ENCODE measurements at places on chromosomes 12 and 14.

DNA sequence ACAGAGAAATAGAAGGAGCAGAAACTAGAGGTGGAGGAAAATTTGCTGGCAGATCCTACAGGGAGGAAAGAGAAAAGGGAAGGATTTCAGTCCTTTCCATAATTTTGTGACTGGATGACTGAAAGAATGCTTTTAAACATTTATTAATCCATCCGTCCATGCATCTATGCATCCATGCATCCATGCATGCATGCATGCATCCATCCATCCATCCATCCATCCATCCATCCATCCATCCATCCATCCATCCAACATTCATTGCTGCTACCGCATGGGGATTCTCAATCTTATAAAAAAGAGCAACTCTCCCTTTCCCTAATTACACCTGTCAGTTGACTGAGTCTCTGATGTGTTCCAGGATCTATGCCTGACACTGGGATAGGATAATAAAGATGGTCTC lies 55.7 kb upstream of the NR2C1 start:
- peaks cover 2% of the 10 kb centered on the region for H3K36me3 ChIP-seq
- no peak overlapping the region for H3K4me3 ChIP-seq

DNA sequence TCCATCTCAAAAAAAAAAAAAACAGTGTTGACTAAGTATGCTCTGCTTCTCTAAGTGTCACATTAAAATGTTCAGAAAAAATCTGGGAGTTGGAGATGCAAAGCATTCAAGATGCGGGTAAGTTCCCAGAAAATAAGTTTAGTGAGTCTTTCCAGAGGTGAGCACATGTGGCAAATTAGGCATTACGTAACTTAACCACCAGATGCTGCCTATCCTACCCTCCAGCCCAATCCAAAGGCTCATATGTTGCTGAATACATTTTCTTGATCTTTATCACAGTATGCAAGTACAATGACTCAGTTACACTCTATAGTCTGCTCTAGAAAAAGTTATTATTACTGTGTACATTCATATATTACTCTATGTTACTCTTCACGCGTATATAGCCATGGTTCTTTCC lies 3.6 kb downstream of the SLC2A14 start:
- H3K27ac ChIP-seq: no peak overlapping the region
- peaks cover 7% of the 10 kb centered on the region for H3K4me1 ChIP-seq
- peaks cover 23% of the 10 kb centered on the region for H3K27me3 ChIP-seq
- H3K36me3 ChIP-seq: peaks cover 3% of the 10 kb centered on the region

DNA sequence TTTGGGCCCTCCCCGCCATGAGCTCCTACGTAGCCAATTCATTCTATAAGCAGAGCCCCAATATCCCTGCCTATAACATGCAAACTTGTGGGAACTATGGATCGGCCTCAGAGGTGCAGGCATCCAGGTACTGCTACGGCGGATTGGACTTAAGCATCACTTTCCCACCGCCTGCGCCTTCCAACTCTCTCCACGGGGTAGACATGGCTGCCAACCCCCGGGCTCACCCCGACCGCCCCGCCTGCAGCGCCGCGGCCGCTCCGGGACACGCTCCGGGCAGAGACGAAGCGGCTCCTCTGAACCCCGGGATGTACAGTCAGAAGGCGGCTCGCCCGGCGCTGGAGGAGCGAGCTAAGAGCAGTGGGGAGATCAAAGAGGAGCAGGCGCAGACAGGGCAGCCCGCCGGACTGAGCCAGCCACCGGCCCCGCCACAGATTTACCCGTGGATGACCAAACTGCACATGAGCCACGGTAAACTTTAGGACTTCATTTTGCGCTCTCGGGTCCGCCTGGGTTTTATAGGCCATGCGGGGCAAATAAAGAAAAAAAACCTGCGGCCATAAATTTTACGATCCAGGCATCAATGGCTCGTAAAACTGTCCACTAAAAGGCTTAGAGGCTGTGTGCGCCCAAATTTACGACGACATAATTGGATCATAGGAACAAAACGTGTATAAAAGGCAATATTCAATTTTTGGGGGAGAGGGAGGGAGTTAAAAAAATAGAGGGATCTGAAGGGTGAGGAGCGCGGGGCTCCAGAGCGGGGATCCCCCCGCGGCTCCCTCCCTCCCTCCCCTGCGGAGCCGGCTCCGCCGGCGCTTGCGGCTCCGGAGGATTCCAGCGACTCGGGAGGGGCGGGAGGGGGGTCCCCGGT lies 493 bp downstream of the HOXC5 start:
- peak overlapping the region; percentile 73 for H3K4me3 ChIP-seq
- H3K4me1 ChIP-seq: peaks cover 23% of the 10 kb centered on the region
- no peak overlapping the region for H3K27ac ChIP-seq
- H3K27me3 ChIP-seq: peaks cover 96% of the 10 kb centered on the region

GRCh38 chr12:125006365-125006764 lies 12.9 kb downstream of the BRI3BP start:
- H3K4me3 ChIP-seq: no peak overlapping the region
- peaks cover 3% of the 10 kb centered on the region for H3K4me1 ChIP-seq

- H3K27ac ChIP-seq: no peak overlapping the region
- H3K4me1 ChIP-seq: no peaks in the 10 kb centered on the region
- H3K4me3 ChIP-seq: no peak overlapping the region
- no peak for DNase-seq
- peaks cover 1% of the 10 kb centered on the region for H3K36me3 ChIP-seq
Observed at GRCh38 chr12:42716491-42716891, 126.9 kb upstream of the PRICKLE1 start.

- no peak overlapping the region for H3K4me3 ChIP-seq
- H3K27ac ChIP-seq: no peak overlapping the region
- peaks cover 29% of the 10 kb centered on the region for H3K36me3 ChIP-seq
- H3K27me3 ChIP-seq: no peaks in the 10 kb centered on the region
- no peak for DNase-seq
Observed at GRCh38 chr12:64494998-64495729, 43.2 kb downstream of the TBK1 start.

- no peaks in the 10 kb centered on the region for H3K36me3 ChIP-seq
- H3K4me1 ChIP-seq: peaks cover 24% of the 10 kb centered on the region
- H3K27ac ChIP-seq: no peak overlapping the region
- H3K4me3 ChIP-seq: no peak overlapping the region
Observed at GRCh38 chr14:20499108-20499507, 6.2 kb upstream of the RNASE10 start.

GRCh38 chr12:57498132-57498502 lies 10.2 kb downstream of the MARS1 start:
- H3K27me3 ChIP-seq: no peaks in the 10 kb centered on the region
- H3K27ac ChIP-seq: no peak overlapping the region
- no peak for DNase-seq
- peaks cover 20% of the 10 kb centered on the region for H3K4me1 ChIP-seq
- H3K36me3 ChIP-seq: peaks cover 6% of the 10 kb centered on the region
- H3K4me3 ChIP-seq: no peak overlapping the region

- no peak overlapping the region for H3K27ac ChIP-seq
- H3K4me3 ChIP-seq: no peak overlapping the region
- H3K4me1 ChIP-seq: peaks cover 14% of the 10 kb centered on the region
- peaks cover 36% of the 10 kb centered on the region for H3K36me3 ChIP-seq
Observed at GRCh38 chr12:130815028-130815741, 23.9 kb downstream of the STX2 start.

GRCh38 chr14:64475585-64476273 lies 10.4 kb downstream of the AKAP5 start:
- peaks cover 11% of the 10 kb centered on the region for H3K4me1 ChIP-seq
- no peaks in the 10 kb centered on the region for H3K36me3 ChIP-seq
- H3K4me3 ChIP-seq: no peak overlapping the region
- H3K27ac ChIP-seq: no peak overlapping the region
- DNase-seq: no peak
- H3K27me3 ChIP-seq: no peaks in the 10 kb centered on the region

DNA sequence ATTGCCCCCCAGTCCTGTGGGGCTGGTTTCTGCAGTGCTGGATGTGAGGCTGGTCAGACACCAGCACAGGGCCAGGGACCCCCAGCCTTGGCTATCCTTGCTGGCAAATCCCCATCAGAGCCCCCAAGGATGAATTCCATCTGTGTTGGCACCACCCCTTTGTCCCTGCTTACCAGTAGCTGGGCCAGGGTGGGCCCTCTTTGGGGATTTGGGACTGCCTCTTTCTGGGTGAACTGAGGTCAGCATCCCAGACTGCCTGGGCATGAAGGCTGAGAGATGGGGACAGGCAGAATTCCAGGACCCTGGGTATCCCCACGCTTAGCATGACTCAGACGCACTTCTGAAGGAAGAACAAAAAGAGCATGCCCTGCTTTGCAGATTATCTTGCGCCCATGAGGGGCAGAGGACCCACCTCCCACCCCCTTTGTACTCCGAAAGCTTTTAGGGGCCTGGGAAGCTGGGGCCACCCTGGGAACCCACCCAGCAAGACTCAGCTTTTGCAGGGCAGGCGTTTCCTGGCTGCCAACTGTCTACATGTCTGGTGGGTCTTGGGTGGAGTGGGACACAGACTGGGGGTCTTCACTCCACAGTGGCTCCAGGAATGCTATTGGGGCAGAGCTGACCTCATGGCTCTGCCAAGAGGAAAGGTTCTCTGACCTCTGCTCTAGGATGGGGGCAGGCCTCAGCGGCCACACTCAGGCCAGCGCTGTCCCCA lies 26.8 kb downstream of the RFLNA start:
- no peak overlapping the region for H3K4me3 ChIP-seq
- no peaks in the 10 kb centered on the region for H3K27me3 ChIP-seq
- H3K36me3 ChIP-seq: peaks cover 21% of the 10 kb centered on the region
- H3K27ac ChIP-seq: no peak overlapping the region
- no peaks in the 10 kb centered on the region for H3K4me1 ChIP-seq

DNA sequence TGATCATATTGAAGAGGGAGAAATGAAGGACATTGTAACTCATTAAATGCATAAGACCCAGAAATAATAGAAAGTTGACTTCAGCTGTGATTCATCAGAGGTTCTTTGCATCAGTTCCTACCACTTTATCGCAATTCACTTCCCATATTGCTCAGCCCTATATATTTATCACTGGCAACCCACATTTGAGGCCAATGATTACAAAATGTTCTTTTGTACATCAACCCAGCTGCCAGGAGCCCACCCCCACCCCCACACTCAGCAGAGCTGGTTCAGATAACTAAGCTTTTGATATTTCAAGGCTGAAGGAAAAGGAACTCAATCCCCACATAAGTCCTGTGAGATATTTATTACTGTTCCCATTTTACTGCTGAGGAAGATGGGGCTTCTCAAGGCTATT lies 51.2 kb upstream of the TMPO start:
- H3K27ac ChIP-seq: no peak overlapping the region
- peaks cover 1% of the 10 kb centered on the region for H3K36me3 ChIP-seq
- no peak overlapping the region for H3K4me3 ChIP-seq
- H3K4me1 ChIP-seq: no peaks in the 10 kb centered on the region

GRCh38 chr14:52402812-52403526 lies 88.9 kb downstream of the PTGER2 start:
- H3K27me3 ChIP-seq: peaks cover 2% of the 10 kb centered on the region
- H3K4me1 ChIP-seq: peaks cover 65% of the 10 kb centered on the region
- no peak overlapping the region for H3K27ac ChIP-seq
- H3K4me3 ChIP-seq: peak overlapping the region; percentile 5
- no peak for DNase-seq
- no peaks in the 10 kb centered on the region for H3K36me3 ChIP-seq

DNA sequence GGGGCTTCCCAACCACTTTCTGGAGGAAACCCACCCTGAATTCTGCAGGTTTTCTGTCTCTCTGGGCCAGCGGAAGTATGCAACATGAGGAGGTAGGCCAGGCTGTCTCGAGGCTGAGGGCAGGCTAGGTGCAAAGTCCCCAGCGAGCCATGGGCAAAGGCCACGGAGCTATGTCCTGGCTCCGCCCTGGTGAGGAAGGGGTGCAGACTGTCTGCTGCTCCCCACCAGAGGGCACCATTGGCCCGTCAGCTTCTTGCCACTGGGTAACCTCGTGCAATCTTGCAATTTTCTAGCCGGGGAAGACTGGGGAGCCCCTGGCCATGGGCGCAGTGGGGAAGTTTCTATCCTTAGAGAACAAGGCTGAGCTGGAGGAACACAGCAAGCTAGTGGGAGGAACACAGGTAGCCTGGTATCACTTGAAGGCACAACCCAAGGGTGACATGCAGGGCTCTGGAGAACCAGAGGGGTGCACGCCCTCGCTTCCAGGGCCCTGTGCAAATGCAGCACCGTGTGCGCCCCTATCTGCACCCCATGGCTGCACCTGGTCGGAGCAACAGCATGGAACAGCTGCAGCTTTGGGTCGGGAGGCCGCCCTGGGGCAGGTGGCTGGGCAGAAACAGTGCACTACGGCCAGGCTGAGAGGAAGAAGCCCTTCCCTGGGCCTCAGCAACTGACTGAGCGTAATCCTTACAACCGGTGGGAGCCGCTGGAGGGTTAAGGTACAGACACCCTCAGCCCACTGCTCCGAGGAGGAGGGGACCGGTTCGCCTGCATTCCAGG lies 27.6 kb upstream of the RPLP0 start:
- H3K27me3 ChIP-seq: no peaks in the 10 kb centered on the region
- peak overlapping the region; percentile 88 for H3K27ac ChIP-seq
- H3K36me3 ChIP-seq: peaks cover 13% of the 10 kb centered on the region
- peak; percentile 89 for DNase-seq
- H3K4me3 ChIP-seq: peak overlapping the region; percentile 70

GRCh38 chr12:124904306-124905098 lies 9.9 kb downstream of the UBC start:
- H3K4me1 ChIP-seq: peaks cover 6% of the 10 kb centered on the region
- H3K4me3 ChIP-seq: no peak overlapping the region
- no peaks in the 10 kb centered on the region for H3K27me3 ChIP-seq
- no peaks in the 10 kb centered on the region for H3K36me3 ChIP-seq
- H3K27ac ChIP-seq: no peak overlapping the region

DNA sequence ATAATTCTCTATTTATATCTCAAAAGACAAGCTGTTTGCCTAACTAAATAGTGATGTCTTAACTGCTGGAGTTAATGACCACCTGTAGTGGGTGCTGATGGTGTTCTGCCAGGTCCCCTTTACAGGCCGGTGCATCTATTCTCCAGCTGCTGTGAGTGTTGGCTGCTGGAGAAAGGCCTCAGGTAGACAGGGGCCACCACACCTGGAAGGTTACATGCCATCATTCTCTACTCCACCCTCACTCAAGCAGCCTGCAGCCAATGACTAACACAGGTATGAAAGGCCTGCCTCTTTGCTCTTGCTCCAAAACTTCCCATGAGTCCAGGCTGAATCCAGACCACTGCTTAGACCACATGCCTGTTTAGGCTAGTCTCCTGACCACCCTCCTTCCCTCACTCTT lies 73.9 kb downstream of the RPS6KA5 start:
- no peak for DNase-seq
- H3K27ac ChIP-seq: no peak overlapping the region
- H3K36me3 ChIP-seq: no peaks in the 10 kb centered on the region

GRCh38 chr14:80678436-80678835 lies 263.1 kb downstream of the CEP128 start:
- DNase-seq: no peak
- H3K36me3 ChIP-seq: peaks cover 24% of the 10 kb centered on the region
- H3K27ac ChIP-seq: no peak overlapping the region
- no peaks in the 10 kb centered on the region for H3K4me1 ChIP-seq
- no peaks in the 10 kb centered on the region for H3K27me3 ChIP-seq

GRCh38 chr12:5185435-5186069 lies 141.9 kb downstream of the KCNA5 start:
- H3K4me3 ChIP-seq: no peak overlapping the region
- H3K27ac ChIP-seq: no peak overlapping the region
- no peaks in the 10 kb centered on the region for H3K36me3 ChIP-seq
- H3K4me1 ChIP-seq: no peaks in the 10 kb centered on the region
- H3K27me3 ChIP-seq: peaks cover 10% of the 10 kb centered on the region

- no peak overlapping the region for H3K27ac ChIP-seq
- H3K27me3 ChIP-seq: no peaks in the 10 kb centered on the region
- no peak overlapping the region for H3K4me3 ChIP-seq
- no peak for DNase-seq
- no peaks in the 10 kb centered on the region for H3K36me3 ChIP-seq
- no peaks in the 10 kb centered on the region for H3K4me1 ChIP-seq
Observed at GRCh38 chr12:30417697-30418231, 277.9 kb downstream of the IPO8 start.

- H3K4me1 ChIP-seq: no peaks in the 10 kb centered on the region
- no peak overlapping the region for H3K4me3 ChIP-seq
- H3K27ac ChIP-seq: no peak overlapping the region
Observed at GRCh38 chr12:16658699-16659098, 52.7 kb upstream of the LMO3 start.

Data from naive thymus-derived CD8-positive, alpha-beta T cell (primary cell).